ENCODE measurements at places on chromosomes 1 and 21.
A peak's percentile ranks its signal among the peaks of the same experiment; 100 is the strongest.

- no peak for DNase-seq
These were observed 17.7 kb upstream of the FRRS1 start for GRCh38 chr1:99784143-99784542.

DNA sequence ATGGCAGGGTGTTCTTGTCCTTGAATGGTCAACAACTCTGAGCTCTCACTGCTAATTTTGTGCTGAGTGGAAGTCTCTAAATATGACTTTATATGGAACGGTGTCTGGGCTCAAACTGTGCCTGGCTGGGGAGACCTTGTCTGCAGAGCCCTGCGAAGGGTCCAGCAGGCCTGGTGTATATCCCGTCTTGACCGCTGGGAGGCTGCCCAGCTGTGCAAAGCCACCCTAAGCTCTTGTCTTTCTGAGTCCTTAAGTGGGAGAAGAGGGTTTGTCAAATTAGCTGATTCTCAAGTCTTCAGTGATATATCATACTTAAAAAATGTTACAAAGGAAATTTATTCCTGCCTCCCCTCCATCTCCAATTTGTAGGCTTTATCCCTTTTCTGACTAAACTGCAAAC, 198.7 kb downstream of the KCNJ6 start:
- no peak for DNase-seq

DNA sequence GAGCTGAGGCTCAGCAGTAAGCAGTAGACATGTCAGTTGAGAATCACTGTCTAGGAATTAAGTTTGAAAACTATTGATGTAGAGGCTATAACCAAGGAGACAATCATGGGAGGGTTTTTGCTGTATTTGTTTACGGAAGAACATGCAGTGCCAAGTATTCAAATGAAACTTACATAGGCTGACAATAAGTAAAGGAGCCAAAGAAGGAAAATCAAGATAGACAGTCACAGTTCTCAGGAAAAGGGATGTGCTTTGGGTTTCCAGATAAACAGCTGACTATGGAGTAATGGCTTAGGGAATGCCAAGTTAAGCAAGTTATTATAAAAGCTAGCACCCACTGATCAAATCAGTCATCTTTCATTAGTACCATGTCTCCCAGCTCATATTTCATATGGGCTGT, 21.5 kb downstream of the GNG12 start:
- DNase-seq = no peak

- peak; percentile 49 for DNase-seq
These were observed 19.8 kb downstream of the KMO start for GRCh38 chr1:241551759-241552638.

DNA sequence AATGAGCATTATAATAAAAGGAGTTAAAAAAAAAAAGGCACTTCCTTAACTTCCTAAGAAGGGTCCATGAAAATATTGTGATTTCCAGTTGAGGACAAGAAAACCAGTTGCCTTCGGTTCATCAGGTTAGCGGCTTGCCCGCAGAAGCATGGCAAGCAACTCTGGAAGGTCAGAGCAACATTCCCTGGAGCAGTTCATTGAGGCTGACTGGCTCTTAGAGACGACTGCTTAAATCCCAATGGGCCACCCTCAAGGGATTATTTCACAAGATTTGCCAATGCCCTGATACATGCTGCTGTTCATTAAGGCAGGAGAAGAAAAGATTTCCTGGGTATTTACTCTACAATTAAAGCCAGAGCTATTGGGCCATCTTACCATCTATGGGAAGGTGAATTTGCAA, 29.0 kb upstream of the CASQ2 start:
- no peak for DNase-seq

DNA sequence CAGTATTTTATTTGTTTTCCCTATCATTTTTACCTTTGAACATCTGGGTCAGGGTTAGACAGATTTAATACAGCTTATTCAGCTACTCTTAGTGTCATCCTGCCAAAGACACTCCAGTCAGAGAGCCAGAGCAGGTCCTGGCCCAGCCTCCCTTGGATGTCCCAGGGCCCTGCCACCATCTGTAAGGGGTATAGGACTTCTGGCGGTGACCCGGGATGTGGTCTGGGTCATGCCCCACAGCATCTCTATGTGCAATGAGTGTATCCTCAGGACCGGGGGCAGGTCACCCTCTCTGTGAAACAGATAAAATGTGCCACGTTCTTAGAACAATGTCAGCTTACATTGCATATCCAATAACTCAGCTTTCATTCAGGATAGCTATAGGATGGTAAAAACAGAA, 37.8 kb upstream of the PRSS38 start:
- no peak for DNase-seq

- no peak for DNase-seq
These were observed 531.5 kb upstream of the USP24 start for GRCh38 chr1:55746710-55747109.

DNA sequence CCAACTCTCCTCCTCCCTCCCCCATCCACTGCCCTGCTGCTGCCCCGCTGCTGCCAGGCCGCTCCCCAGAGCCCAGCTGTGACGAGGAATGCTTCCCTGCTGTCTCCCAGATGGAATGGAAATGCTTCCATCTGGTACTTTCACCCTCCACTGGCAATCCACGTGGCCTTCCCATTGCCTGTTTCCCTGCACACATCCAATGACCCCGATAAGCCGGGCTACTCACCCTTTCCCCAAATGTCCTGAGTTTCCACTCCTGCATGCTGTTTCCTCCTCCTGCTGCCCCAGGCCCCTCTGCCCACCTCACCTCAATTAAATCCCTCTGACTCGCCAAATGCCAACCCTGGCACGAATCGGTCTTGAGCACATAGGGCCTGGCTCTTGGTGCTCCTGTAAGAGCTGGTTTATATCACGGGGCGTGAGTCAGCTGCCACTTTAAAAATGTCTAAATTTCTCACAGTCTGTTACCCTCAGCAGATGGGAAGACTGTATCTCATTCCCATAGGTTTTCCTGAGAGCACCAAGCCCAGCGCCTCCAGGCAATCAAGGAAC, 36.4 kb downstream of the MRAP start:
- no peak for DNase-seq

GRCh38 chr1:171910786-171911185, 69.5 kb downstream of the DNM3 start:
- no peak for DNase-seq

DNA sequence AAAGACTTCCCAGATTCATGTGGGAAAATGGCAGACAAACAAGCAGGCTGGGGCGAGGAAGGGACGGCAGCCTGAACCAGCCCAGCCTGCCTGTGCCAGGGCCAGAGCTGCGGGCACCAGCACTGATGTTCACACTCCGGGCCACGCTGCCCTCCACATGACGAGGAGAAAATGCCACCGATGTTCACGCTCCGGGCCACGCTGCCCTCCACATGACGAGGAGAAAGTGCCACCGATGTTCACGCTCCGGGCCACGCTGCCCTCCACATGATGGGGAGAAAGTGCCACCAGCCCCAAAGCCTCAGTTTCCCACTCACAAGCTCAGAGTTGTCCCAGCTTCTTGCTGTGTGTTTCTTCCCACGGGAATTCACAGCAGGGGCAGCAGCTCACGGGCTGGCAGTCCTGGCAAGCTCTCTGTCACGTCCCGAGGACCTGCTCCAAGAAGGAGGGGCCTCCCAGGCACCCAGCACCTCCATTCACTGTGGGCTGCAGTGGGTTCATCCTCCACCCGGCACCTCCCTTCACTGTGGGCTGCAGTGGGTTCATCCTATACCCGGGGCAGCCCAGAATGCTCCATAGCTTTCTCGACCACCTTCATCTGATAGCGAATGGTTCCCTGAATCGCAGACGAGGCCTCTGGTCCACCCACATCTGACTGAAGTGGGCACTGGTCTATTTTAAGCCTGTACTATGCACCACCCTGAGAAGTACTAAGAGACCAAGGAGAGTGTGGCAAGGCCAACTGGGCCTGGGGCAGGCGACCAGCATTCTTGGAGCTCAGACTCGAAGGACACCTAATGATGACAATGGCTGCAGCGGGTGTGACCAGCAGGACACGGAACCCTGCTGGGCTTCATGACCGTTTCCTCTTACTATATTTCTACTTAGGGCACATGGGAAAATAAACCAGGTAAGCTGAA, 108.8 kb downstream of the NPHP4 start:
- DNase-seq = no peak

GRCh38 chr1:168291222-168291837, 10.7 kb downstream of the TBX19 start:
- no peak for DNase-seq

DNA sequence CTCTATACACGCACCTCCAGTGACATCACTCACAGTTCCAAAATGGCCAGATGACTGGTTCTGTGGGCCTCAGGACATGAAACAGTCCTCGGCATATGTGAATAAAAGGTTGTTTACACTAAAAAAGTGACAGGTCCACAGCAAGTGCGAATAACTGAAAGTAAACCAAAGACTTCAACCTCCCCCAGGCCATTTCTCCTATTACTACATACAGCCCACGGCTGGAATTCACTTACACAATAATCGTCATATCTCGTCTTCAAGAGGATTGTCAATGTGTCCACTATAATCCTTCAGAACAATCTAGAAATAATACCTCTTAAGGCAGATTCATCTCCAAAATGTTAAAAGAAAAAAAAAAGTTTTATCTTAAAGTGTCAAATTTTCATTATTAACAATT, 1.9 kb upstream of the PRDM15 start:
- DNase-seq = no peak

- DNase-seq = no peak
These were observed 561 bp downstream of the SLC26A9 start for GRCh38 chr1:205942631-205943159.

DNA sequence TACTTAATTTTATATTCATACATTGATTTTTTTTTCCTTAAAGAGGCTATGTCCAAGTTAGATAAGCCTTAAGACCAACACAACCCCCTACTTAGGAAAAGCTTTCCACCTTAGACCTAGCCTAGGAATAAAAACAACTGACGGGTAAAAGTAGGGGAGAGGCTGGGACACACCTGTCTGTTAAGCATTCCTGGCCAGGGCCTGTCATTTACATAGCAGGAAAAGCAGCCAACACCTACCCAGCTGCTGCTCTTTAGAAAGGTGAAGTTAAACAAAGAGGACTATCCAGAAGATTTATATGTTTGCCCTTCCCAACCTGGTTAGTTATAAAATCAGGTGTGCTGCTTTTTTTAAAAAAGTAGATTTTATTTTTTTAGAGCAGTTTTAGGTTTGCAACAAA, 29.1 kb upstream of the SAMD13 start:
- no peak for DNase-seq

- DNase-seq = no peak
These were observed 335.3 kb upstream of the DUSP10 start for GRCh38 chr1:222077206-222077605.

GRCh38 chr1:64601207-64601606, 131.3 kb downstream of the CACHD1 start:
- no peak for DNase-seq

DNA sequence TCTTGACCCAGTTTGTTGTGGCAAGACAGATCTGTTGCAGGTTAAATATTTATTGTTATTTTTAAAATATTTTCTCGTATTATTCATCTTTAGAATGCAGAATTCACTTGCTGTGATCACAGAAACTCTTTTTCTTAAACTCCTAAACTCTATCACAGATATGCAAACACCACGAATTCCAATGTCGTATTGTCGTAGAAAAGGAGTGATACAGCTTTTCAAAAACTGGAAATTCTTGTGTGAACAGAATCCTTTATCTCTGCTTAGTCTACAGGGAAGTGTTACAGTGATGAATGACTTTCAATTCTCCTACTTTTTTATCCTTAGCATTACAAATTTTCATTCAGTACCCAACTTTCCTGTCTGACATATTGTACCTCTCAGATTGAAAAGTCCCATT, 1329.5 kb upstream of the B3GALT2 start:
- no peak for DNase-seq

DNA sequence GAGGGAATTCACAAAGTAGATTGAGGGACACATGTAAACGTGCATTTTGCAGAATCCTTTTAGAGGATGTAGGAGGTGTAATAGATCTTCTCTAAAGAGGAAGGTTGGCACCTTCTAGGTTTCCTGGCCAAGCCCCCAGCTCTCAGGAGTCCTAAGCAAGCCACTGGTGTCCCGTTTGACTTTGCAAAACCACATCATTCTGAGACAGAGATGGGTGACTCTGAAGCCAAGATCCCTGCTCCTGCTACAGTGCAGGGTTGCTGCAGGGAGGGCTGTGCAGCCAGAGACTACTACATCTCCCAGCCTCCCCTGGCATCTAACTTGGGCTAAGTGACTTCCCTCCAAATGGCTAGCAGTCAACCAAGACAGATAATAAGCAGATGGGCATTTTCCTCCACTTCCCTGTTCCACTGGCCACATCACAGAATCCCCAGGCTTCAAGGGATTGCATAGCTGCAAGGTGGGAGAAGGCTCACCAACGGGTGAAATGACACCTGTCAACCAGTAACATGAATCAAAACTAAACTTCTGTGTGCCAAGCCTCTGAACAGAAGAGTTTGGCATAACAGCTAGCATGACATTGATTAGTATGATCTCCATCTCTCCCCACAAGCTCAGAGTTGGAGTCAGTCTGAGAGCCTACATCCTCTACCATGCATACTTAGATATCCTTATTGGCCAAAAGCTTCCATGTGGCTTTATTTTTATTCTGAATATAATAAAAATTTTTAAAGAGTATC, 129.6 kb upstream of the COA6 start:
- no peak for DNase-seq

- no peak for DNase-seq
These were observed 25.6 kb downstream of the DPYD start for GRCh38 chr1:97895278-97895677.

GRCh38 chr1:246083416-246083815, 423.7 kb downstream of the SMYD3 start:
- no peak for DNase-seq

- no peak for DNase-seq
These were observed 16.2 kb upstream of the DNASE2B start for GRCh38 chr1:84382127-84382526.

DNA sequence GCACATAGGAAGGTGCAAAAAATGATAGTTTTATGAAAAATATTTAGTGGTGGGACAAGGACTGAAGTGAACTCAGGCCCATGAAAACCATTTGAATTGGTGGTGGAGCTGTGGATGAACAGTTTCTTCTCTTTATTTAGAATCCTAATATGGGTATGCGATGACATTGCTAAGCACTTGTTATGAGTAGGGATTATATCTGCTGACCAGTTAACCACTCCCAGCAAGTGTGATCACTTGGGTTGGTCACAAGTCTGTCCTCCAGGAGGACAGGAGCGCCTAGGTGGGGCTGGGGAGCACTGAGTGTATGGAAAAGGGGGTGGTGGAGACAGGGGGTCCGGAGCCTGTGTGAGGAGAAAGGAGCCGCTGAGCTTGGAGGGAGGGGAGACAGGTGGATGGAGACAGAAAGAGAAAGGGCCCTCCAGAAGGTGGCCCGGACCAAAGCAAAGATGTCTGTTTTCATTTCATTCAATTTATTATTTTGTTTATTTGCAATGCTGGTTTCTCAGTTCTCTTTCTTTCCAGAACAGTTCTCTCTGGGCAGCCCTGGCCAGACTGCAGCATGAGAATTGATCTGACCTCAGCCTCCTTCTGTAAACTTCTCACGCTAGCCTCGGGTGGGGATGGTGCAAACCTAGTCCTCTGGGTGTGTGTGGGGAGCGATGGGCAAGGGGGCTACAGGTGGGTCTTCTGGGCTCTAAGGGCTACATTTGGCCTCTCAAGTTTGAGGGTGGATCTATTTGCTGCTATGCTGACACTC, 9.9 kb upstream of the ZSCAN20 start:
- DNase-seq = no peak
